ENCODE measurements at places on chromosomes 7 and 10.
A peak's percentile ranks its signal among the peaks of the same experiment; 100 is the strongest.

DNA sequence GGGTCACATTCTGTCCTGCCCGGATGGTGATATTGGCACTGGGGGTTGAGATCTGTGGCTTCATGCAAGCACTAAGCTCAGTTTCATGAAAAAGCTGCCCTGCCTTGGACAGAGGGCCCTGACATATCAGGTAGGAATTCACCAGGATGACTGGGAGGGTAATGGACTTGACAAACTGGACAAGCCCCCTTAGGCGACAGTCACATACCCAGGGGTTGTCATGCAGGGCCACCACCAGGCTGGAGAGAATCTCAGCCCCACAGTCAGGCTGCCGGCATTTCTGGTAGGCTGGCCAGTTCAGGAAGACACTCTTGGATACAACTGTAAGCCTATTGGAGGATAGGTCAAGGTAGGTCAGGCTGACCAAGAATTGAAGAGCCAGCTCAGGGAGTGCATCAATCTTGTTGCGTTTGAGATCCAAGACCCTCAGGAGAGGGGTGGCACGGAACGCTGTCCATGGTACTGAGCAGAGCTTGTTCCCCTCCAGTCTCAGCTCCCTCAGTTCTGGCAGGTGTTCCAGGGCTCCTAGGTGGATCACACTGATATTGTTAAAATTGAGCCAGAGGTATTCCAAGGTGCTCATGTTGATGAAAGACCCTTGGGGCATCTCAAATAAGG is 824 bp downstream of the LRIT2 start:
- peak; percentile 2 for DNase-seq

DNA sequence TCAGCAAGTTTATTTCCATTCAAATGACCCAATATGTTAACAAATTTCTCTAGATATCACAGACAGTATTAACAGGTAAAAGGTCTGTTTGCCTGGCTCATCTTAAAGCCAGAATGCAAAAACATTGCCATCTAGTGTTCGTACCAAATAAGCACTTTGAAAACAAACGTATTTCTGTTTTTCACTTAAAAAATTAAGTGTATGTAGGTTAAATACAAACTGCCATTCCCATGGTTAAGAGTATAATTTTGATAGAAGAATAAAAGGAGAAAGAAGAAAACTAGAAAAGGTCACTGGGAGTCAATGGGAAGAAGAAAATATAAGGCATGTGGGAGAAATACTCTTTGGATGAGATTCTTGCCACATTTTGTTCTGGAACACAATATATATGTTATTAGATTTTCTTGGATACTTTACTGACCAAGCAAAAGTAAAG is 51.0 kb downstream of the ORC5 start:
- DNase-seq = peak; percentile 13

GRCh38 chr7:112985377-112985987 is 101.1 kb downstream of the GPR85 start:
- peak; percentile 60 for DNase-seq

GRCh38 chr10:87861566-87861952 is 1.8 kb downstream of the KLLN start:
- DNase-seq = no peak

- no peak for DNase-seq
These were observed 77.1 kb downstream of the ABCC2 start for GRCh38 chr10:99859585-99859984.

- DNase-seq = no peak
These were observed 17.4 kb downstream of the DLG5 start for GRCh38 chr10:77909021-77909748.

DNA sequence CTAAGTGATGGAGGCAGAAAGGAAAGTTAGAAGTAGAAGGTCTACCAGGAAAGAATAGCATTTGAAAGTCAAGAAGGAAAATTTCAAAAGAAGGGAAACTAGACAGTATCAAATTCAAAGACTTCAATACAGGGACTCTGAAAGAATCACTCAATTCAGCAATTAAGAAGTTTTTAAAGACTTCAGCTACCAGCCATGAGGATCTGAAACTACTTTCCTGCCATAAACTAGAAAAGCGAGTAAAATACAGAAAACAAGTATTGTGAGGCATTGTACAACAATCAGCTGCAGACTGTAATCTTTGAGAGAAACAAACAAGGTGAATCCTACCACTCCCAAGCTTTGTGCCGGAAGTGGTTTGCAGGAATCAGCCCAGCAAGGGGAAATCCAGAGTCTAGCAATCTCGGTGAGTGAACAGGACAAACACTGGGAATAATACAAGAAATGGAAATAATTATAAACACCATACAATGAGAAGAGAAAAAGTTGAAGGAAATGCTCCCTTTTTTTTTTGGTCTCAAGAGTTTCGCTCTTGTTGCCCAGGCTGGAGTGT is 62.4 kb downstream of the ARHGAP12 start:
- peak; percentile 39 for DNase-seq

DNA sequence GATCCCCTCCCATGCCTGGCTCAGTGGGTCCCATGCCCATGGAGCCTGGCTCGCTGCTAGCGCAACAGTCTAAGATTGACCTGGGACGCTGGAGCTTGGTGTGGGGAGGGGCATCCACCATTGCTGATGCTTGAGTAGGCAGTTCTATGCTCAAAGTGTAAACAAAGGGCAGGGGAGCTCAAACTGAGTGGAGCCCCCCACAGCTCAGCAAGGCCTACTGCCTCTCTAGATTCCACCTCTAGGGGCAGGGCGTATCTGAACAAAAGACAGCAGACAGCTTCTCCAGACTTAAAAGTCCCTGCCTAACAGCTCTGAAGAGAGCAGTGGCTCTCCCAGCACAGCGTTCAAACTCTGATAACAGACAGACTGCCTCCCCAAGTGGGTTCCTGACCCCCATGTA is 31.2 kb upstream of the FFAR4 start:
- DNase-seq = no peak

DNA sequence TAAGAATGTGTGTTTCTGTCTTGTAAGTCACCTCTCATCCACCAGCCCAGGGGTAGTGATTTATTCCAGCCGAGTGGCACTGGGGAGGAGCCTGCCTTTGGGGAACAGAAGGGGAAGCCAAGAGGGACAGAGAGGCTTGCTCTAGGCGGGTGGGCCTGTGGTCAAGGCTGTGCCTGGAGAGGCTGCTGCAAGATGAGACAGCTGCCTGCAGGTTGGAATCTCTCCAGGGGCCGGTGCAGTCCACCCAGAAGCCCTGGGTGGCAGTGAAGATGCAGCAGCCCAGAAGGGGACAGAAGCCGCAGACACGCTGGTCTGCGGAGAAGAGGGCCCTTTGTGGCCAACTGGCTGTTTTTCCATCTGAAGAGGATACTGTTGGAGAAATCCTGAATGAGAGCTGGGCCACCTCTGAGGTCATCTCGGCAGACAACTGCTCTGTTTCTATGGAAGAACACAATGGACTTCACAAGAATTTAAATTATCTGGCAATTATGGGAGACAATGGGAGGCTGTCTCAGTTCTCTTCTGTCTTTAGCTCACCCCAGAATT is 175.7 kb downstream of the GFRA1 start:
- no peak for DNase-seq

DNA sequence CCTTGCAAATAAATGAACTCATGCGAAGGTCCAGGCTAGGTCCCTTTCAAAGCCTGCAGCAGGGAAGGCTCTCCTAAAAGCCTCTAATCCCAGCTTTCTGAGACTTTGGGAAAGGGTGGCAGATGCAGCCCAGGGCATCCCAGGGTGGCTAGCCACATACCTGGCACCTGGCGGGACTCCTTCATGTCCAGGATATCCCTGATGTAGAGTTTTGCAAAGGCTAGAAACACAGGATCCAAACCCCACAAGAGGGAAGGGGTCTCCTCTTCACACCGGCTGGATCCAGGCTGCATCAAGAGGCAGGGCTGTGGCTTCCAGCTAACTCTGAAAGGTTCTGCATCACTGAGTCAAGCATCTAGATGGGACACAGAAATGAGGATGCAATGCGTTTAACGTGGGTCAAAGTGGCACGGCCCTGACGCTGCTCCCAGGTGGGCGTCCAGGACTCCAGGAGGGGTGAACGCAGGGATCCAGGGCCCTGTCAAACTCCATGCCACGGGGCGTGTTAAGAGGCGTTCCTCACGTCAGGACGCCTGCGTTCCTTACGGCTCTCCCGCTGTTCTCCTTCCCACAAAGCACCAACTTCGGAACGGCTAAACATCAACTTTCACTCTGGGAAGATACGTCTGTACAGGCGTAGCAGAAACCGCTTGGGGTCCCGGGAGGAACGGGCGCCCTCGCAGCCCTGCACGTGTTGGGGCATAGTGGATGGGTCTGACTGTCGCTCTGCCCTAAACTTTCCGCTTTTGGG is 507 bp downstream of the STN1 start:
- DNase-seq = no peak

DNA sequence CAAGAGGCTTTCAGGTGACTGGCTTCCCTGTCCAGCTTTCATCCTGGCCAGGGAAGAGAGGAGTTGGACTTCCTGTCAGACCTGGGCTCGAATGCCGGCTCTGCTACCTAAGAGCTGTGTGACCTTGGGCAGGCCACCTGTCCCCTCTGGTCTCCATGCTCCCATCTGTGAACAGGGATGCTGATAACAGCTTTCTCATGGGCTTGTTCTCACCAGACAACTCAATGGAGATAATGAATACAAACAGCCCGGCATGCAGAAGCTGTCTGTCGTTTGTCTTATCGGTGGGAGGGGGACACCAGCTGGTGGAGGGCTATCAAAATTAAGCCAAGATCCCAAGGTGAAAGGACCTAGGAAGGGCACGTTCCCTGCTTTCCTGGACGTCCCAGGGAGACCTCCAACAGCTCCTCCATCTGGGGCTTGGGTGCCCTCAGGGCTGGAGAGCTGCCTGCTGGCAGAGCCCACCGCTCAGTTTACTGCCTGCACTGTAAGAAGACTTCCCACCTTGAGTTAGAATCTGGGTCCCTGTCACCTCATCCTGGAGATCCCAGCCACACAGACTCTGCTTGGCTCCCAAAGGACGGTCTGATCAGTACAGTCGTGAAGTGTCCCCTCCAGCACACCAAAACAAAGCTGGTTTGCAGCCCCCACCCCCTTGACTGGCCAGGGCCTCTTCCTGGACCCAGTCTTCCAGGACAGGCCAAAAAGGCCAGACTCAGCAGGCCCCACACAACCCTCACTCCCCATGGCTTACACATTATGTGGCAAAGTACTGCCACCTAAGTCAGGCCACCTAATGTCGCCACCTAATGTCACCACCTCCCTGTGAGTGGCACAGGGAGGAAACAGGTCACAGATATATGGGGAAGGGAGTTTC is 40.9 kb downstream of the PPIF start:
- no peak for DNase-seq

DNA sequence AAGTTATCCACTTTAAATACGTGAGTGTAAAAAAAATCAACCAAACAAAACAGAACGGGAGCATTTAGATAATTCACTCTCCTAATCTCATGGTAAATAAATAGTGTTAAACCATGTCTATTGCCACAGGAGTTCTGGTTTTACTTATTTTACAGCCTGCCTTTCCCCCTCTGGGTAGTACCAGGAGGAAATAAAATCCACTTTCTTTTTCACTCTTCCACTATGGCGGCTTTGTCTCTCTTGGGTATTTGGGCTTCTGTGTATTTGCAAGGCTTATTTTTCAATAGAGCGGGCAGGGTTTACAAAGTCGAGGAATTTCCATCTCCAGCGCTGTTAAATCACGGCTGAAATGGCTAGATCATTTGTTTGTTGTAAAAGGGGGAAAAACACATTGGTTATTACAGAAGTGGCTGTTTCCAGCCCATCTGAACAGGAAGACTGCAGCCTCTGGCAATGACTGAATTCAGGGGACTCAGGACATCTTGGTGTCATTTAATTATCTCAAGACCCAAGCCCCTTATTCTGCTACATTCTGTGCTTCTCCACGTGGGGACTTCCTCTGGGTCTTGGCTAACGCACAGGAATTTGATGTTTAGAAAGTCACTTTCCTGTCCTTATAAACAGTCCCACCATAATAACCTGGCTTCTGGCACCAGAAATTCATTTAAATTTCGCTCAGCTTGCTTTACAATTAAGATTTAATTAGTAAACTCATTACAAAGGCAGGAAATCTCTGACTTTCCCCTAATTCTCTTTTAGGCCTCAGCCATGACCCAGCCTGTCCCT is 323.9 kb downstream of the GATA3 start:
- peak; percentile 21 for DNase-seq

DNA sequence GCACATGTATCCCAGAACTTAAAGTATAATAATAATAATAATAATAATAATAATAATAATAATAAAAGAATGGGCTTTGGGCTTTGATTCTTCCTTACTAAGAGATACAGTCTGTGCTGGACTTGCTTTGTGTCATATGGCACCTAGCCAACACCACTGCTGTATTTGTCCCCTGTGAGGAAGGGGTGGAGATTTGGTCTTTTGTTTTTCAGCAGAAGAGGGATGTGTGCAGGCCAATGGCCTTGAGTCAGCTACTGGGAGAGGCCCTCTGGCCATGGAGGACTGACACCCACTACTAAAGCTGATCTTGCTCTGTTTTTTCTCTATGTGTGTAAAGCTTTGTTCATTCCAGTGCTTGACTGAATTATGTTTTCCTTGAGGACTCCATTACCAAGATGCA is 573.0 kb upstream of the PCDH15 start:
- no peak for DNase-seq

DNA sequence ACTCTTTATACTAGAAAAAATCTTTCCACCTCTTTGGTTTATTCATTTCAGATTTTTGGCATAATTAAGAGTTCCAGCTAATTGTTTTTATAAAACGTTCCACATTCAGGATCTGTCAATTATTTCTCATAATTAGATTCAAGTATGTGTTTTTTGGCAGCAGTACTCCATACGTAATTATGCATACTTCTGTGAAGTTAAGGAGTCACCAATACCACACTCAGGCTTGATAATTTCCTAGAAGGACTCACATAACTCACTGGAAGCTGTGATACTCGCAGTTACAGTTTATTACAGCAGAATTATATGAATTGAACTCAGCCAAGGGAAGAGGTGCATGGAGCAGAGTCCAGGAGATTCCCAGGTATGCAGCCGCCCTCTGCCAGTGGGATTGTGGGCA is 290.5 kb upstream of the AKR1E2 start:
- no peak for DNase-seq

DNA sequence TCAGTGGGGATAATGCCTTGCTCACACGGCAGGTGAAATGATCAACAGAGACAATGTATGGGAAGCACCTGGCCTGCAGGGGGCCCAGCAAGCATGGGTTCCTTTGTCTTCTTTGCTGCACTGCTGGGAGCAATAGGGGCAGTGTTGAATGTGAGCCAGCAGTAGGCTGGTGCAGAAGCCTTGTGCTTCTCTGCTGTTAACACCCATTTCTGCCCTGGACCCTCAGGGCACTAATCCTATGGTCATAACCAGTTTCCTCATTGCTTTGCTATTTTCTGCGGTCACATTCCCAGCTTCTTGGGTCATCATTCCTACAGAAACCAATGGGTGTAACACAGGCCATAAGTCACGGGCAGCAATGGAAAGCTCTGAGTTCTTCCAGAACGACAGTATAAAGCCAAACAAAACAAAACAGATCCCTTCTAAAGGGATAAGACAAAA is 10.9 kb upstream of the LGI1 start:
- DNase-seq = peak; percentile 99

GRCh38 chr10:21257919-21258318 is 267.6 kb downstream of the SKIDA1 start:
- DNase-seq = peak; percentile 27

- DNase-seq = peak; percentile 40
These were observed 81.8 kb downstream of the MALSU1 start for GRCh38 chr7:23380961-23381360.

Measured in RPMI7951 (cell line).